ENCODE measurements at places on chromosomes 2 and 18.
A peak's percentile ranks its signal among the peaks of the same experiment; 100 is the strongest.

GRCh38 chr2:191292869-191293268 lies 47.7 kb downstream of the MYO1B start:
- no peak for DNase-seq

GRCh38 chr2:8033546-8034096 lies 648.2 kb upstream of the ID2 start:
- DNase-seq, result no peak

DNA sequence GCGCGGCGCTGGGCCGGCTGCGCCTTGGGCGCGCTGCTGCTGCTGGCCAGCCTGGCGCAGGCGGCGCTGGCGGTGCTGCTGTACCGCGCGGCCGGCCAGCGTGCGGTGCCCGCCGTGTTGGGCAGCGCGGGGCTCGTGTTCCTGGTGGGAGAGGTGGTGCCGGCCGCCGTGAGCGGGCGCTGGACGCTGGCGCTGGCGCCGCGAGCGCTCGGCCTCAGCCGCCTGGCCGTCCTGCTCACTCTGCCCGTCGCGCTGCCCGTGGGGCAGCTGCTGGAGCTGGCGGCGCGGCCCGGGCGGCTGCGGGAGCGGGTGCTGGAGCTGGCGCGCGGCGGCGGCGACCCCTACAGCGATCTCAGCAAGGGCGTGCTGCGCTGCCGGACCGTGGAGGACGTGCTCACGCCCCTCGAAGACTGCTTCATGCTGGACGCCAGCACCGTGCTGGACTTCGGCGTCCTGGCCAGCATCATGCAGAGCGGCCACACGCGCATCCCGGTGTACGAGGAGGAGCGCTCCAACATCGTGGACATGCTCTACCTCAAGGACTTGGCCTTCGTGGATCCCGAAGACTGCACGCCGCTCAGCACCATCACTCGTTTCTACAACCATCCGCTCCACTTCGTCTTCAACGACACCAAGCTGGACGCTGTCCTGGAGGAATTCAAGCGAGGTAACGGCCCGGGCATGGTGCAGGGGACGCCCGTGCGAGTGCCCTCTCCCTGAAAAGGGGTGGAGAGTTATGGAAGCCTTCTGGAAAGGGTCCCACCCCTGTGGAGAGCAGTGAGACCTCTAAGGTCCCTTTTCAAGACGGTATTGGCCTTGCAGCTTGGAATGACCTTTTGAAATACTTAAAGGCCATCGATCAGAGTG lies 1.0 kb downstream of the CNNM3 start:
- no peak for DNase-seq

DNA sequence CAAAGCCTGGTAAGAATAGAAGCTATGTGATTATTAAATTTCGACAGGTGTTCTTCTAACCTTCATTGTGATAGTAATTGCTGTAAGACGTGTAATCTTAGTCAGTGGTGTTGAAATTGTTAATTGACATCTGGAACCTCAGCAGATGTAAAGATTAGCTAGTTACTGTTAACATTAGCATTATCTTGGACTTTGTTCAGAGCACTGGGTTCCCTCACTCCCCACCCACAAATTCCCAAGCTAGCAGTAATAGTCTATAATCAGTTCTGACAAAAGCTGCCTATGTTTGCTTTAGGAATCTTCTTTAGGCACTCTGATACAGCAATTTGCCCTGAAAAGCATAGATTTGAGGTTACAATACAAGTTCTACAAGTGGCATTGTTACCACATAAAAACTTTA lies 233.7 kb downstream of the EN1 start:
- DNase-seq, result no peak

GRCh38 chr2:102460467-102460866 lies 12.6 kb upstream of the SLC9A4 start:
- no peak for DNase-seq

GRCh38 chr18:28468901-28469300 lies 292.0 kb upstream of the CDH2 start:
- DNase-seq, result no peak

DNA sequence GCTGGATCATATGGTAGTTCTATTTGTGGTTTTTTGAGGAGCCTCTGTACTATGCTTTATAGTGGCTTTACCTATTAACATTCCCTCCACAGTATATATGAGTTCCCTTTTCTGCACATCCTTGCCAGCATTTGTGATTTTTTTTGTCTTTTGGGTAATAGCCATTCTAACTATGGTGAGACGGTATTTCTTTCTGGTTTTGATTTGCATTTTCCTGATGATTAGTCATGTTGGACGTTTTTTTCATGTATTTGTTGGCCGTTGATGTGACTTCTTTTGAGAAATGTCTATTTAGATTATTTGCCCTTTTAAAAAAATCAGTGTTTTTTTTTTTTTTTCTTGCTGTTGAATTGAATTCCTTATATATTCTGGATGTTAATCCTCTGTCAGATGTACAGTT lies 31.1 kb downstream of the ACTR3 start:
- no peak for DNase-seq

- no peak for DNase-seq
Measured at GRCh38 chr18:57806201-57806977, 3.3 kb upstream of the ATP8B1 start.

DNA sequence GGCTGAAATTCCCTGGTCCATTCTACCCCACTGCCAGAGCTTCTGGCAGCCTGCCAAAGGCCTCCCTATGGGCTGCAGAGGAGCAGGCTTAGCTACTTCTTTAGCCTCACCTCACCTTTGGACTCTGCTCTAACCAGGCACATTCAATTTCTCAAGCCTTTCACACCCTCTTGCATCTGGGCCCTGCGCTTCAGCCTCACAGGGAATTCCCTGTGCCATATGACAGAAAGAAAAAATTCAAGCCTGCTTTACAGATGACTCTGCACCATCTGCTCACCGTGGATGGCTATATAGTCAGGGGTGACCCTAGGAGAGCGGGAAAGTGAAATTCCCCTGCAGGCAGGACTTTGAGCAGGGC lies 62.5 kb downstream of the REEP1 start:
- no peak for DNase-seq

DNA sequence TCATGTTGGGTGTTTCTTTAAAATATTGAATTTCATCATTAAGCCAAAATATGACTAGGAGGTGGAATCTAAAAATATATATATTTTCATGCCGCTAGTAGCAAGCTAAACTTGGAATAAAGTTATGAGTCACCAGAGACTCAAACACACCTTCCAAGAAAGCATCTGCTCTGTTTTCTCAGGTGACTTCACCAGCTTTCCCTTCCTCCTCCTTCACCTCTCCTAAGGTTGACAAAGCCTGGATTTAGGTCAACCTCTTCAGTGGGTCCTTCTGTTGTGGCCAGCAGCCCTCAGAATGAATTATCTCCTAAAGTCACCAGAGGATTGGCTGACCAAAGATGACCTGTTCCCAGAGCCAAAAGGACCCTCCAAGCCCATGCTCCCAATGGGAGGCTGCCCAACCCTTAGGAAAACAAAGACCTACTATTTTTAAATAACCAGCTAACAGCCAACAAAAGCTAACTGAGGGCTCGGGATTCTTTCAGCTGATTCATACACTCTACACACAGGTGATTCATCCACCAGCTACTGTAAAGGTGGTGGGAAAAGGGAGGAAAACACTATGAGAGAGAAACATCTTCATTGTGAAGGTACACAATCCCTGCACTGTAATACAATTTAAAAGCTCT lies 113.9 kb downstream of the MYO5B start:
- DNase-seq, result no peak

DNA sequence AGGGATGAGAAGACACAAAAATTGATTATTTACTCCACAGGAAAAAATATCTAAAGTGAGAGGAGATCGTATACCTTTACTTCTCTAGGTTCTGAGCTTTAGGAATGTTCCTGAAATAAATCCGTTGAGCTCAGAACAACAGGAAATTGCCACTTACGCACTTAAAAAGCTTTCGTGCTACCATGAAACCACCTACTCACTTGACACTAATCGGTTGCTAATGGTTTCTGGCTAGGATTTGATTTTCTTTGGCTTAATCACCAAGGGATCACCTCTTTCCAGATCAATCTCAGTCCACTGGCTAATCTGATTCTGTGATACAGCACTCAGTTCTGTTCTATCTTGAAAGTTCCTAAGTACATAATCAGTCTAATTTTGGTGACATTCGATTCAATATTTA lies 419.6 kb downstream of the DLGAP1 start:
- peak; percentile 5 for DNase-seq

GRCh38 chr2:69011611-69012157 lies 1.3 kb upstream of the ANTXR1 start:
- no peak for DNase-seq
